ENCODE measurements at places on chromosomes 4 and X.

DNA sequence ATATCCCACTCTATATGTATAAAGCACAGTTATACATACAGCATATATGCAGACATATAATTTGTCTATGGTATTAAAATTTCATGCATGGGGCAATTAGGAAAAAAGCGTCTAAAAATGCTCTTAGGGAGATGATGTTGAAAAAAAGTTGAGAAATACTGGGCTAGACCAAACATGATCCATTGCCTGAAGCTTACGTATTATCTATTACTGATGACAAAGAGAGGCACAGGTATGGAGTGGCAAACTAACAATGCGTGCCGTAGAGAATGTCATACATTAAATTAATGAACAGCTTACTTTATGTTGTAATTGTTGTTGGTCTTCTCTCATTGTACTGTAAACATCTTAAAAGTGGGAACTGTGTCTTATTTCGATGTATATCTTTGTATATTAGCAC lies 13.9 kb downstream of the RHOH start:
- DNase-seq, result no peak

DNA sequence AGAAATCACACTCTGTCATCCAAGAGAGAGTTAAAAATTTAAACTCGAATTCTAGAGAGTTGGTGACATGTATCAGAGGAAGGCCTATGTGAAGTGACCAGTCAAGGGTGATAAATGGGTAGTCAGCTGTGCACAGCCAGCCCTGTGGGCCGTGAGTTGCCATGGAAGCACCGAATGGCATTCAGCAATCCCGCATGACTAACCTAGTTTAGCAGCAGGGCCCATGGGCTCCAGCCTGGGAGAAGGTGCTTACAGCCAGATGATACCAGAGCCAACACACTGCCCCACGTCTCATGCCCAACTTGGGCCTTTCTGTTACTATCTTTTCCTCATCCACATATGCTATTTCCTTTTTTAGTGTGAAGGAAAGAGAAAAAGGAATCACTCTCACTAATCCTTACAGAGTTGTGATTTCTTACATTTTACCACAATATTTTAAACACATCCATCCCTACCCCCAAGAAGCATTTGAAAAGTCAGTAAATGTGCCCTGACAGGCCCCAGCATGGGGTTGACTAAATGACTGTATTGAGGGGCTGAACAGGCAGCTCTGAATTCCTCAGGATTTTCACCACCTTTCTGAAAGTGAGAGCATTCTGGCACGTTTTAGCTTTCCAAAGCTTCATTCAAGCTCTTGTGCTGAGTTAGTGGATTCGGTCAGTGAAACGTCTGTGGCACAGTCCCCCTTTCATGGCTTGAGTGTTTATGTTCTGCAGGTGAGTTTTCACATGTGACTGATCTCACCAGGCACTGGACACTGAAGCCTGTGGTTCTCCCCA lies 104.2 kb downstream of the AFF1 start:
- no peak for DNase-seq

DNA sequence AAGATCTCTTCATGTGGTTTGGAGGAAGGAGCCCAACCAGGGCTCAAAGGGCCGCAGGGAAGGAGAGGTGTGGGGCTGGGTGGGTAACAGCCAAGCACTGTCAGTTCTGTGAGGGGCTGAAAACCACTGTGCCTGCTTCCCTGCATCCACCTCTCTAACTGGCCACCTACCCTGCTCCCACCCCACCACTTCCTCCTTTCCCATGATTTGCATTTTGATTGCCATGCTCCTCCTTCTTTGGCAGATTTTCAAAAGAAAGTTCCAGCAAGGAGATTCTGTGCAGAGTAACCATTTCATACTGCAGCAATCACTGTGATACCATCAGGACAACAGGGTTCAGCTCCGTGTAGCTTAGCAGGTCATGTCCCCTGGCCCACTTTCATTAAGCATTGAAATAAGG lies 1.8 kb downstream of the ZNF674 start:
- no peak for DNase-seq

GRCh38 chrX:74523870-74524735 lies 90.3 kb downstream of the RLIM start:
- DNase-seq, result no peak

DNA sequence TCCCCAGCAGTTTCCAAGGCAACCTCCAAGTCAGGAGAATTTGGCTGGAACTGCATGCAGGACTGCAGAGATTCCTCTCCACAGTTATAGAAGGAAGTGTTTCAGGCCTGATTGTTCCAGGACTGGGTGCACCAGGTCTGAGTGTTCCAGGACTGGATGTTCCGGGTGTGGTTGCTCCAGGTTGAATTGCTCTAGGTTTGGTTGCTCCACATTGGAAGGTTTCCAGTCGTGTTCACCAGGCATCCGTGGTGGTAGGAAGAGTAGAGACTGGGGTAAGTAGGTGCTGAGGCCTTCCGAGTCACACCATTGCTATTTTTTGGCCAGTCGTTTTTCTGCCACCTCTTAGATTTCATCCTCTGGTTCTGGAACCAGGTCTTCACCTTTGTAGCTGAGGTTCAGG lies 105.4 kb downstream of the MSN start:
- DNase-seq, result no peak

- DNase-seq, result no peak
These were observed 8.9 kb downstream of the ZNF330 start for GRCh38 chr4:141229408-141230101.

DNA sequence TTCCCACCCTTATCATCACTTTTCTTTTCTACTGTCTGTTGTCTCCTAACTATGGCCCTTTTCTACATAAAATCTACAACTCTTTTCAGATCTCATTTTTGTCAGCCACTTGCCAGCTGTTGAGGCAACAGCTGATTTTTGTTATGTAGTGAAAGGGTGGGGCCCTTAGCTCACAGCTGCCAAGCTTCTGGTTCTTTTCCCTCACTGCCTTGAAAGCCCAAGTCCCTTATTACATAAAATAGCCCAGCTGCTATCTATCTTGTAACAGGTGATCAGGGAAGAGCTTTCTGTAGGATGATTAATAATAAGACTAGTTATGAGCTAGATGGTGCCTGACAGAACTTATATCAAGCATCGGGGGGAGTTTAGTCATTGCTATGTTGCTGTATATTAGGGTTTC lies 45.9 kb downstream of the ADGRL3 start:
- DNase-seq, result no peak

Data from activated CD4-positive, alpha-beta T cell treated with anti-CD3 and anti-CD28 coated beads, Interleukin-2, amount 50 U/mL, for 1 hour (primary cell).